Hematopoietic multipotent progenitor cell (in vitro differentiated cells): ENCODE measurements at places on chromosomes 11 and 22. TPM values are rescaled to one million over a fixed set of nuclear protein-coding genes. Genes with fewer than 3 reads are reported as not detected.

DNA sequence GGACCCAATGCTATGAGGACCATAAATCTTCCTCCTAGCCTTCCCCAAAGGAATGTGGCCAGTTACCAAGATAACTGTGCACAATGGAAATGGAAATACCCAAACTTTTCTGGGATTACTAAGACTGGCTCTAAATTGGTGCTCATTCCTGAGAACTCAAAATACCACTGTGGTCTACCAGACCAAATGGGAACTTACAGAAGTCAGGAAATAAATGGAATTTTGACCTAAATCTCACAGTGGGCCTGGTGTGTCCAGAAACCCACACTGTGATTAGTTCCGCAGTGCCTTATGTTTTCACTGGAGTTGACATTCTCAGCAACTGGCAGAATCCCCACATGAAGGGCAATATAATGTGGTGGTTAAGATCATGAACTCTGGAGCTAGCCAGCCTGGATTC, 99.4 kb upstream of the ZC3H12C start:
- DNase-seq = no peak

GRCh38 chr22:50671641-50672040, 982 bp upstream of the SHANK3 start:
- DNase-seq = peak; percentile 68

DNA sequence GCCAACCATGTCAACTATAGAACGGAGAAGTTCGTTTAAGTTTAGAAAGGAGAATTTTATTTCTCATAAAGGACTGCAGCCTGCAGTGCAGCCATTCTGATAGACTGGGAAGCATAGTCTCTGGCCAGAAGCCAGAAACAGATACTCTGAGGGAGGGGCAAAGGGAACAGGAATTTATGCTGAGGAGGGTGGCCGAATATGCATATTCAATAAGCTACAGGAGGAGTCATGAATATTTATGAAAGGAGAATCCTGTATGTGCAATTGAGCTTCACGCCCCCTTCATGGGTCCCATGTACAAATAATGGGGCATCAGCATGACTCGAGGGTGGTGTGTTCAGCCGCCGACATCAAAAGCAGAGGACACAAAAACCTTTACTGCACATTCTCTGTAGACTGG, 199.9 kb downstream of the CWF19L2 start:
- DNase-seq = no peak

GRCh38 chr11:68061508-68061907, 22.7 kb downstream of the TCIRG1 start:
- DNase-seq = no peak

GRCh38 chr22:26229910-26230309, 60.6 kb downstream of the SEZ6L start:
- no peak for DNase-seq

DNA sequence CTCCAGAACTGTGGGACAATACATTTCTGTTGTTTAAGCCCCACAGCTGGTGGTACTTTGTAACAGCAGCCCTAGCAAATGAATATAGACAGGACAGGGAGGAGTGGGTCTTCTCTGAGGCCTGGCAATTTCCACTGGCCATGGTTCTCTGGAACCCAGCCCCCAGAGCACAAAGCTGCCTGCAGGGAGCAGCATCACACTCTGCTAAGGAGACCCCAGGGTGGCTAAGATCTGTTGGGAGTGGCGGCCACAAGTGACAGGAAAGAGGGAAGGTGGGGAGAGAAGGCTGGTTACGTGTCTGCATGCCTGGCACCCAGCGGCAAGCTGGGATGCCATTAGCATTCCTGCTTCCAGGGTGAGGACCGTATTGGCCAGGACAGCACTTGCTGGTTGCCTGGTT, 211.9 kb downstream of the ST3GAL4 start:
- DNase-seq = no peak

Gene A4GALT
- 0.54 TPM for total RNA-seq

Gene CD3D
- 0.27 TPM for total RNA-seq
